T-helper 1 cell treated with Interleukin-12 subunit alpha and Interleukin-12 subunit beta and Interleukin-4 antibody, amounts not matched to agents 30 ng/mL and 1 ng/mL, for 36 hours (primary cell): ENCODE measurements at places on chromosomes 6 and 20. TPM values are rescaled to one million over a fixed set of nuclear protein-coding genes. Genes with fewer than 3 reads are reported as not detected.

SAMD5 gene
- not detected in 2 replicates for total RNA-seq

MYBL2 gene
- total RNA-seq = 78.2 and 78.7 TPM in 2 replicates

TMEM200A gene
- total RNA-seq = 7.4 and 7.8 TPM in 2 replicates

WFDC5 gene
- total RNA-seq = not detected in 2 replicates

EGFL8 gene
- total RNA-seq = 6.5 and 6.8 TPM in 2 replicates

DOK5 gene
- 1.6 and 3.1 TPM in 2 replicates for total RNA-seq

ZBTB12 gene
- 2.0 and 2.2 TPM in 2 replicates for total RNA-seq

KHDC1L gene
- total RNA-seq = not detected in 2 replicates

KCNK16 gene
- total RNA-seq = not detected in 2 replicates

PGC gene
- not detected in 2 replicates for total RNA-seq

ALDH5A1 gene
- total RNA-seq = 5.6 and 5.7 TPM in 2 replicates

SH3BGRL2 gene
- 0.24 and 0.32 TPM in 2 replicates for total RNA-seq

RAET1L gene
- total RNA-seq = not detected in 2 replicates

BTNL2 gene
- total RNA-seq = not detected in 2 replicates

FAM184A gene
- total RNA-seq = 4.8 and 5.5 TPM in 2 replicates

MROH8 gene
- 0.98 and 1.0 TPM in 2 replicates for total RNA-seq

OPN5 gene
- total RNA-seq = not detected in 2 replicates

CD93 gene
- total RNA-seq = 5.5 and 5.9 TPM in 2 replicates

TRIM39 gene
- 11.3 and 13.9 TPM in 2 replicates for total RNA-seq

CTCFL gene
- not detected in 2 replicates for total RNA-seq

CAGE1 gene
- total RNA-seq = 0.07 TPM in 1 of 2 replicates, not detected in the other

TSHZ2 gene
- 28.4 and 29.4 TPM in 2 replicates for total RNA-seq

C6orf15 gene
- not detected in 2 replicates for total RNA-seq

HRH3 gene
- not detected in 2 replicates for total RNA-seq

GPLD1 gene
- total RNA-seq = 0.34 and 0.59 TPM in 2 replicates

RPS18 gene
- total RNA-seq = 1,946 and 1,985 TPM in 2 replicates

AGPAT4 gene
- 20.7 and 21.2 TPM in 2 replicates for total RNA-seq

TUBB2B gene
- 0.12 TPM in 1 of 2 replicates, not detected in the other for total RNA-seq

HLA-DQA2 gene
- total RNA-seq = 13.2 and 14.4 TPM in 2 replicates

MOXD1 gene
- total RNA-seq = 0.10 and 0.39 TPM in 2 replicates

AGER gene
- total RNA-seq = 34.1 and 37.9 TPM in 2 replicates

SLC32A1 gene
- not detected in 2 replicates for total RNA-seq

FGD2 gene
- 5.6 and 7.6 TPM in 2 replicates for total RNA-seq

MDFI gene
- total RNA-seq = not detected in 2 replicates

PPP1R3G gene
- not detected in 2 replicates for total RNA-seq

GDAP1L1 gene
- not detected in 2 replicates for total RNA-seq

CALHM4 gene
- not detected in 2 replicates for total RNA-seq

ACSS2 gene
- total RNA-seq = 52.2 and 54.3 TPM in 2 replicates

CPNE5 gene
- total RNA-seq = 2.7 and 3.2 TPM in 2 replicates

MLN gene
- total RNA-seq = not detected in 2 replicates

NRSN1 gene
- total RNA-seq = not detected in 2 replicates

NKAPL gene
- total RNA-seq = 0.17 TPM in 2 replicates

TAGAP gene
- 42.2 and 43.7 TPM in 2 replicates for total RNA-seq

CD83 gene
- total RNA-seq = 19.1 and 19.9 TPM in 2 replicates

CCDC170 gene
- total RNA-seq = 0.02 TPM in 1 of 2 replicates, not detected in the other

CBFA2T2 gene
- 18.9 and 19.4 TPM in 2 replicates for total RNA-seq

SMLR1 gene
- not detected in 2 replicates for total RNA-seq

HLA-DPA1 gene
- 201 and 213 TPM in 2 replicates for total RNA-seq

OR2J3 gene
- not detected in 2 replicates for total RNA-seq

TTK gene
- total RNA-seq = 22.5 and 23.6 TPM in 2 replicates

EPB41L1 gene
- not detected in 2 replicates for total RNA-seq

RGS17 gene
- total RNA-seq = not detected in 2 replicates

CPXM1 gene
- 0.49 and 0.51 TPM in 2 replicates for total RNA-seq

OSTM1 gene
- 39.8 and 43.3 TPM in 2 replicates for total RNA-seq

LY6G5C gene
- 6.3 TPM in 2 replicates for total RNA-seq

PPP1R16B gene
- 102 and 104 TPM in 2 replicates for total RNA-seq

GABRR1 gene
- not detected in 2 replicates for total RNA-seq
